ENCODE measurements at places on chromosomes 6 and 20.

GRCh38 chr20:3701061-3701998 lies 11.1 kb downstream of the SIGLEC1 start:
- DNase-seq, result no peak

GRCh38 chr20:53660078-53660909 lies 66.7 kb upstream of the ZNF217 start:
- DNase-seq, result no peak

DNA sequence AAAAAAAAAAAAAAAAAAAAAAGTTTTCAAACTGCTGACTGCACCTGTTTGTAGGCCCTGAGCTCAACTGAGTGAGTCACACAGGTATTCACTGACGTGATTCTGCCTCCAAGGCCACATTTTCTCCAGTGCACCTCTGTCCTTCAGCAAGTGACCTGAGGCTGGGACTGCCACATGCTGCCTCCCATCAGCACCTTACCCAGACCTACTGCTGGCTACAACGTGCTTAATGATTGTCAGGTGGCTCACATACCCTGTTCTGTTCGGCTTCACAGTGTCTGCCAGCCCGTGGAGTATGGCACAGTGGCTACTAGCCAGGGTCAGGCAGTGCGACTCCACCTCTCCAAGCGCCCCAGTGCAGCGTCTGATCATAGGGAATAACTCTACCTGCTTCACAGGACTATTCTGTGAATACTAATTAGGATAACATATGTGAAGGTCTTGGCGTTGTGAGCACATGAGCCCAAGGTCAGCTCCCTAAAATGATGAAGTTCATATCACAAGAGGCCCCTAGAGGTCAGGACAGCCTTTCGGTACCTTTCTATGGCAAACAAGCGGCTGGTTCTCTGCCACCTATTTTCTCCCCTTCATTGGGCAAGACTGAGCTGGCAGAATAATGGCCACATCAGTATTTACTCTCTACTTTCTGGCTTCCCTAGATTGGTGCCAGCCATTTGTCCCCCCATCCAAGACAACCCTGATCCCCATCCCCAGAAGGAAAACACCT lies 28.1 kb downstream of the RIPOR3 start:
- DNase-seq, result peak; percentile 13

DNA sequence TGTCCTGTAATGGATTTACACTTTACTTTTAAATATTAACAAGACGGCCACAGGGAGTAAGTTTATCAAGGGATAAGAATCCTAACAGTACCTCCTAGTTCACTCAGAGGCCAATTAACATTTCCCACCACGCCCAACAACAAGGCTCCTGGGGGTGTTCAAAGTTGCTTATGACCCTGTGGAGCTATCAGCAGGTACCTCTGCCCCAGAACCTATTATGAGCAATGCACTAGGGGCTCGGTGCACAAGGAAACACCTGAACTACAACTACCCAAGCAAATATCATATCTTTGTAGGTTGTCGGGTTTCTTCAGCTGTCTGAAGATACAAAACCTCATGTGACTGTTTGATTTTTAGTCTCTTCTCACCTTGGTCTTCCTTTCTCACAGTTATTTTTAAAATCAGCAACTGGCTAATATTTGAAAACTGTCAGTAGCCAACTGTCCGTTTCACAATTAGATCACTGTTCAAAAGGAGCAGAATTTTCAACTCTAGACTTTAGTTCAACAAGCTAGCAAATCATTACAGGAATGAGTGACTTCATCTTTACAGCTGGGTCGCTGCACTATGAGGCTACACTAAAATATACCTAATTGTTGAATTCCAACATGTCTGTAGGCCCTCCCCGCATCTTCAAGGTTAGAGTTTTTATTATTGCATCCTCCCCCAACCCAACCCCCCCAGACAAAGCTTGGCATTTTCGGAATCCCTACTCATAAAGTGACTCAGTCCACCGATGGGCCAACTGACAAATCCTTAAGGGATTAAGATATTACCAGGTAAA lies 38.1 kb downstream of the B4GALT5 start:
- DNase-seq, result peak; percentile 42

GRCh38 chr6:105781248-105781647 lies 304.9 kb upstream of the PRDM1 start:
- DNase-seq, result no peak

DNA sequence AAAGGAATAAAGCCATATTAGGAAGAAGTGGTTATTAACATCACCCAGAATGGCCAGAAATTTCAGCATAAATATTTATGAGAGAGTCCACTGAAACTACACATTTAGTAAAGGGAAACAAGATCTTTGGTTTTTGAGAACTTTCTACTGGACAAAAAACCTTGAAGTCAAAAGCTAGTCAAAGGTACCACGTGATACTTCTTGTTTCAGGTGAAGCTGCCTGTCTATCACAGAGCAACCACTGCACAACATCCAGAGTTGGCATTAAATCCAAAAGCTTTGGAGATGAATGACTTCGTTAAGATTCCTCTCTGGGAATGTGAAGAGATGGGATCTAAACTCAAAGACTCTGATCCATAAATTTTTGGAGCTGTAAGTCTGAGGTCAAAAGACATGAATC lies 137.0 kb downstream of the KCNQ5 start:
- DNase-seq, result no peak

GRCh38 chr6:112154711-112155110 lies 67.3 kb downstream of the FAM229B start:
- DNase-seq, result no peak

DNA sequence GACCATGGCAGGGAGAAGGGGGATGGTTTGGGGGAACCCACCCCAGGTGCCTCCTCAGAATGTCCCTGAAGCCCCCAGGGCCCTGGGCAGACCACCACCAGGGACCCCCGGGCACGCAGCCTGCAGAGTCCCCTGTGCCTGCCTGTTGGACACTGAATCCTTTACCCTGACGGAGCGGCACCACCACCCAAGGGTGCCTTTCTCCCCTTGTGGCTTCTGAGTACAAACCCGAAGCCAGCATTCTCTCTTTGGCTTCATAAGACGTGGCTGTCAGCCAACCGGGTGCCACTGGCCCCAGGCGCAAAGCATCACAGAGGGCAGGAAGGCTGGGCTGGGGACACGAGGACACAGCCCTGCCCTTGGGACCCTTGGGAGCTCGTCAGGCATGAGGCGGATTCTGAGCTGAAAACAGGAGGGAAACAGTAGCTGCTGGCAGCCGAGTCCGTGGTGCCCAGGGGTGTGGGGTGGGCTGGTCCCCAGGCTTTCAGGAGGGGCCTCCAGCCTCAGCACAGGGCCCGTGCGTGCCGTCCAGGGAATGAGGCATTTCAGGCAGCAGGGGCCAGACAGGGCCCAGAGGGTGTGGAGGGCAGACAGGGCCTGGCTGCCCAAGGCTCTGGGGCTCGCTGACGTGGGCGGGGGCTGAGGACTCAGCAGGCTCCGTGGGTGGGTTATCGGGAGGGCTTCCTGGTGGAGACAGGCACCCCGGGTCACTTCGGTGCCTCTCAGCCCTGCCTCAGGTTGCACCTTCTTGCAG lies 3.5 kb downstream of the COL9A3 start:
- DNase-seq, result no peak

- no peak for DNase-seq
These were observed 2.3 kb downstream of the SLPI start for GRCh38 chr20:45251884-45252560.

DNA sequence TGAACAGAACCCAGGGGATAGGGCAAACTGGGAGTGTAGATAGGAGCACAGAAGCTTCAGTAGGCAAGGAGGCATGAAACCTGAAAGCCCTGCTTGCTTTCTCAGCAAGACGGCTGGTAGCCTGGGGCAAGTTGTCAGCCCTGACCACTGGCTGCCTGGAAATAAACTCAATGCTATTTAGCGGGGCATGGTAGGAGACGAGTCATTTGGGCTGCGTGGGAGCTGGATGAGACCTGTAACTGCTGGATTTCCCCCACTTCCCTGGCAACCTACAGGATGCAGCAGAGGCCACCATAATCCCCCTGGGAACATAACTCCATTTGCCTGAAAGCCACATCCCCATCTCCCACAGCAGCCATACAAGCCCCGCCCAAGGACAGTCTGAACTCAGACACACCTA lies 332.6 kb upstream of the TBX18 start:
- DNase-seq, result peak; percentile 42

GRCh38 chr6:62391358-62391757 lies 105.3 kb upstream of the KHDRBS2 start:
- no peak for DNase-seq

DNA sequence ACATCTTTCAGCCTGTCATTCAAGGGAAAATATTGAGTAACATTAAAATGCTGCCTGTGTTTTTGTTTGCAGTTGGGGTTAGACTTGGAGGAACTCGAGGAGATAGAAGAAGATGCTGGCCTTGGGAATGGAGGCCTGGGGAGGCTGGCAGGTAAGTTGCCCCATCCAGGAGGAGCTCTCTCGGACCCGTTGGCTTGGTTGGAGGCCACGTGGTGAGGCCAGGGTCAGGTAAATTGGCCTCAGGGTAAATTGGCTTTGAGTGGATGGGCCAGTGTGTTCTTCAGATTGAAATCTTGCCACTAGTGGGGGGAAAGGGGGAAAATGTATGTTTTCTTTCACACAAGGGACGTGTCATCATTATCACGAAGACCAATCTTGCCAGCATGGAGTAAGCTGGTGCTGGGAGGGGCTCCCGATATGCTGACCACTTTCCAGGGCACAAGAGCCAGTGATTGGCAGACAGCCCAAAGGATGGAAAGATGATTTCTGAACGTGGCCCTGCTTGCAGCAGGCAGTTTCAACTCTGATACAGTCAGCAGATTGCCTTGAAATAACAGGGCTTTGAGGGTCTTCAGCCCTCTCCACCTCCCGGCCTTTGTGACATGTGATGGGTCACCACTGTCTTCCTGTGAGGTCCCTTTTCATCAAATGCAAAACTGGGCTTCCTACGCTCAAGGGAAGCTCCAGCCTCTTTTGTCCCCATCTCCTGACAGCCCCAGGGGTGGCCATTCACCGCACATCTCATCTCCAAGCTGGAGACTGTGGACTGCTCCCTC lies 21.4 kb downstream of the PYGB start:
- DNase-seq, result no peak

GRCh38 chr6:162372106-162372505 lies 355.5 kb downstream of the PRKN start:
- no peak for DNase-seq

DNA sequence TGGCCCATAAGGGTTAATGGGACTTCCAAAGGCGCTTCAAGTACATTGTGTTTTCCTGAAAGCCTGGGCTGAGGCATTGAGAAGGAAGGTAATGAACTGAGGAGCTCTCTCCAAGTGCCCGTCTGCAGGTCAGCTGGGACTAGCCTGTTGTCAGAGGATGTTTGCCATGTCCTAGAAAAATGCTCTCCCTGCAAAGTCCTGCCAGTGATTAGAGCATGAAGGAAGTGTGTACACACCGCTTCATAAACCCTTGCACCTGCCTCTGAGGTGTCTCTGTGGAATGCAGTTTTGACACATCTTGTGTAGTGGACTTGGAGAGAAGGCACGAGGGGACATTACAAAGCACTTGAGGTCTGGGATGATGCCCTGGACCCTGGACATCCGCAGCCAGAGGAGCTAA lies 506.7 kb downstream of the KIF16B start:
- DNase-seq, result no peak

All from NCI-H226 (cell line).